ENCODE measurements at places on chromosomes 2 and 18. TPM values are rescaled to one million over a fixed set of nuclear protein-coding genes. Genes with fewer than 3 reads are reported as not detected.

GRCh38 chr2:235834781-235835180 is 333.4 kb downstream of the GBX2 start:
- peak; percentile 58 for DNase-seq

GRCh38 chr18:14085770-14086457 is 46.3 kb downstream of the ZNF519 start:
- DNase-seq = no peak

- DNase-seq = no peak
Observed at GRCh38 chr18:77737405-77737804, 487.8 kb downstream of the GALR1 start.

DNA sequence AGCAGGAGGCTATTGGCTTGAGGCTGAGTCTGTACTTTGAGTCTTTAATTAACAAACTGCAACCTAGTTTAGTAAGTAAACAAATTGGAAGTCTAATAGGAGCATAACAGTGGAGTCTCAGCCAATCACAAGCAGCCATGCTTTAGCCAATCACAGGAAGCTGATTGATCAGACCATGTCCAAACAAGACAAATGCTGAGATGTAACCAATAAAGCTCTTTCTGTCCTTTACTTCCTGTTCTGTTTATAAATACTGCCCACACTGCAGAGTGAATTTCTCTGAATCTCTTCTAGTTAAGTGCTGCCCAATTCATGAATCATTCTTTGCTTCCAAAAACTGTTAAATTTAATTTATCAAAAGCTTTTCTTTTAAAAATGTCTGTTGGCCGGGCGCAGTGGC is 146.6 kb upstream of the DLX2 start:
- DNase-seq = no peak

- no peak for DNase-seq
Observed at GRCh38 chr2:226184940-226185615, 614.5 kb downstream of the IRS1 start.

- no peak for DNase-seq
Observed at GRCh38 chr2:54602736-54603322, 120.6 kb upstream of the EML6 start.

DNA sequence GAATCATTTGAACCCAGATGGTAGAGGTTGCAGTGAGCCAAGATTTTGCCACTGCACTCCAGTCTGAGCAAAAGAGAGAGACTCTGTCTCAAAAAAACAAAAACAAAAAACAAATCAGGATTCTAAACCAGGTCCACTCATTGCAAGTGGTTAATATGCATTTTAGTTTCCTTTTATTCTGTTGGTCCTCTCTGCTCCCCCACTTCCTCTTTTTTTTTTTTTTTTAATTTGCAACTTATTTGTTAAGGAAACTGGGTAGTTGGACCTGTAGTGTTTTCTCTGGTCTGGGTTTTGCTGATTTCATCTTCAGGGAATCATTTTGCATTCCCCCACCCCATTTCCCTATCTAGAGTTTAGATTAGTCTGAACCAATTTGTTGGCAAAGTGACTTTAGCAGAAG is 14.0 kb downstream of the FER1L5 start:
- DNase-seq = no peak

DNA sequence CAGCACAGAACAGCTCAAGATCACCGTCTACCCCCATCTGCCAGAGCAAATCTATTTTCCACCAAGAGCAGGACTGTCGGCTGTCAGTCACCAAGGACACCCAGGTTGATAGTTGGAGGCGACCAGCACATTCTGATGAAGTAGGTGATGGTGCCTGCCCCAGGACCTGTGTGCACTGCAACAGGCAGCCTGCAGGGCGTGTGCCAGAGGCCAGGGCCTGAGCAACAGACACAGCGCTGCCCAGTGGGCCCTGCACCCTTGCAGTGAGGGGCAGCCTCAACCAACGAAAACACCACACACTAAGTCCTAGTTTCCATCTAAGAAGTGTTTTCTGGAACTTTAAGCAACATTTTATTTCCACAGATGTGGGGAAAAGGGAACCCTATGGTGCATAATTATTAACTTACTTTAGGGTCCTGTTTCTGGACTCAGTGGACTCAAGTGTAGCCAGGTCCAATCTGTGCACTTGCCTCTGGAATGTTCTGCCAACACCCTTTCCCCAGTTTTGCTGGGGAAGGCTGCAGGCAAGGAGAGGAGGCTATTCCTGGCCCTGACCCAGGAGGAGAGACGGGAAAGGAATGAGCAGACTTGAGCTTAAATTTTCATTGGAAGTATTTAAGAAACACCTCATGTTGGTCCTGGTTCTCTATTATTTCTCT is 61.5 kb downstream of the ADNP2 start:
- no peak for DNase-seq

DNA sequence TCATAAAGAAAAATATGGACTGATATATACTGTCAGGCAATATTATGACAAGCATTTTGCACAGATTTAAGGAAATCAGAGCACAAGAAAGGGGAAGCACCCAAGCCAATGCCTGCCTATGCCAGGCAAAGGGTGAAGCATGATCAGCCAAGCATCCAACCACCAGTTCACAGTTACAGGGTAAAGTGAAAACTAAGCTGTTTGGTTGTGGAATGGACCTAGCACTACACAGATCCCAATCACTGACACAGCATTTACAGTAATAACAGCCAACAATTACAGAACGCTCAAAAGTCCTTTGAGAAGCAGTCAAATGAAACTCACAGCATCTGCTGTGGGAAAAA is 90.3 kb downstream of the SP3 start:
- DNase-seq = no peak

The FRZB gene
- total RNA-seq = 5.4 TPM

The ECEL1 gene
- 2.8 TPM for total RNA-seq

All from posterior vena cava (tissue), 2 donors.